HS-5 (cell line): ENCODE measurements at places on chromosomes 1 and 21.

- DNase-seq = no peak
These were observed 207.1 kb downstream of the SLC35F3 start for GRCh38 chr1:234111458-234112142.

DNA sequence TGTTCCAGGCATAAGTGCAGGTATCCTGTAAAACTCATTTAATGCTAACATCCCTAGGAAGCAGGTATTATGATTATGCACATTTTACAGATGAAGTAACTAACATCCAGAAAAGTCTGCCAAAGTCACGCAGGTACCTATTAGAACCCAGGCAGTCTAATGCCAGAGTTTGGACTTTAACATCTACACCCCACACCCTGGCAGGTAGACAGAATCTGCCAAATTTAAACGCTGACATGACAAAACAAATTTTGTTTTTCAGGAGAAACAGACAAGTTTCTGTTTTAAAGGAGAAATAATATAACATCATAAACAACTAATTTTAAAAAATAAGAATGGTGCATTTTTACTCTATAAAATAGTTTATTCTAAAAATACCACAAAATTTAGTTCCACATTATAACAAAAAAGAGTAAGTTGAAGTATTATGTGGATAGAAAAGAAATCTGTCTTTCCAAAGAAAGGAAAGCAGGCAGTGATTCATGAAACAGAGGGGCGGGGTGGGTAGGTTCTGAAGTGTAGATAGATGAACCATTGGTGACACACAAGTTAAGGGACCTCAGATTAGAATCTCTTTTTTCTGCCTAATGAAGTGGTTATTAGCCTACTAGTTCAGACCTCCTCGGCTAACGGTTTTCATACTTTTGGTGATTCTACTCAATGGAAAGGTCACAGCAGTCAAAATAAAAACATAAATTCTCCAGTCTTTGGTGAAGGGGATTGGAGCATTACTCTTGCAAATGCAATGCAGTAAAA, 1.7 kb downstream of the ASPM start:
- no peak for DNase-seq

DNA sequence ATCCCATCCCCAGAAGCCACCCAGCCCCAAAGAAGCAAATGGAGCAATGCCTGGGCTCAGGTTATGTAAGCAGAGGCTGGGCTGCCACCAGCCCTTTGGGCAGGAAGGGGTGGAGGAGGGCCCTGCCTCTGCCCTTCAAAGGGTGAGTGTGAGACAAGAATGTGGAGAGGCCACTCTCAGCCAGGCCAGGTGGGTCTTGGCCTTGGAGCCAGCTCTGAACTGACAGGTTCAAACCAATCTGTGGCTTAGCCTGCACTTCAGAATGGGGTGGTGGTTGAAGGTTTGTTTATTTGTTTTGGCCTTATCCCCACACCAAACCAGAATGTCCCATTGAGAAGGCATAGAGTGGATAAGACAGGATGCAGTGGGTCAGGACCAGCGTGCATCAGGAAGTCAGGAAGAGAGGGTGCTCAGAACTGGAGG, 29.8 kb downstream of the C1orf116 start:
- no peak for DNase-seq

DNA sequence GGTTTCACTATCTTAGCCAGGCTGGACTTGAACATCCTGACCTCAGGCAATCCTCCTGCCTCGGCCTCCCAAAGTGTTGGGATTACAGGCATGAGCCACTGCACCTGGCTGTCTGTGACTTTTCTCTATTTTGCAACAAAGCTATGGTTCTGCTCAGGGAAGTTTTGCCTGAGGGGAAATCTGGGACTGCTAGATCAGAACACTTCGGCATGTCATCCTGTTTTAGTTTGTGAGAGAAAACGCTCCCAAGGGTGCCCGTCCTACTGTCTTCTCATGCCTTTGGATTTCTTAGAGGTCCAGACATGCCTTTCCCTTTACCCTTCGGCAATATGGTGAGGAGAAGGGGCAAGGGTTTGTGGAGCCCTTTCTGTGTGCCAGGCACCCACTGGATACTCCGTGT, 5.6 kb upstream of the CORT start:
- DNase-seq = no peak

- no peak for DNase-seq
These were observed 16.0 kb upstream of the PROK1 start for GRCh38 chr1:110434946-110435345.

DNA sequence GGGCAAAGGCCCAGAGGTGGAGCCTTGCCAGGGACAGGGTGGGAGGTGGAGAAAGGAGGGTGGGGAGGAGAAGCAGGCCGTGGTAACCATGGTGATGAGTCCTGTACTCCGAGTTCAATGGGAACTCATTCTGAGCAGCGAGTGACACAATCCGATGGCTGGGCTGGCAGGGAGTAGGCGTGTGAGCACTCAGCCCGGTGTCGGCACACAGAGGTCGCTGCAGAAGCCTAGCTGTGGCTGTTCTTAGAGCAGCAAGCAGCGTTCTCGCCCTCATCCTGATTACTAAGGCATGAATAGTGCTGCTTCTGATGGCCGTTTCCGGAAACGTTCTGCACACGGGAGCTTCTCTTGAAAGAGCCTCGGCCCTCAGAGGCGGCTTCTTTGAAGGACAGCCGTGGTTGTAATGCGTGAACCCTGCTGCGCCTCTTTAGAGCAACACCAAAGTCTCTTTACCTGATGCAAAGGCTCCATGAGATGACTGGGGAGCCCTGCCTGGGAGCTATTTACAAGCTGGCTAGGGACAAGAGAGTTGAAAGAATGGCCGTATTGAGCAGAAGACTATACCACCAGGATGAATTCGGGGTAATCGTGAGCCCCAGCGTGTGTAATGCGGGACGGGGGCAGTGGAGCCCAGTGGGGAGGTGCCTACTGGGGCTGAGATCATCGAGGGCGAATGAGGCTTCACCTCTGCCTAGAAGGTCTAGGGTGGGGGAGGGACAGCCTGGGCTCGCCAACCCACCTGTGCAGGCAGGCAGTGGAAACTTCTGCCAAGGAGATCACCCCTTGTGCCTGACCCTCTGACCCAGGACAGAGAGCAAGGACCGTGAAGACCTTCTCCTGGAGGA, 72.8 kb upstream of the PAX7 start:
- DNase-seq = no peak

DNA sequence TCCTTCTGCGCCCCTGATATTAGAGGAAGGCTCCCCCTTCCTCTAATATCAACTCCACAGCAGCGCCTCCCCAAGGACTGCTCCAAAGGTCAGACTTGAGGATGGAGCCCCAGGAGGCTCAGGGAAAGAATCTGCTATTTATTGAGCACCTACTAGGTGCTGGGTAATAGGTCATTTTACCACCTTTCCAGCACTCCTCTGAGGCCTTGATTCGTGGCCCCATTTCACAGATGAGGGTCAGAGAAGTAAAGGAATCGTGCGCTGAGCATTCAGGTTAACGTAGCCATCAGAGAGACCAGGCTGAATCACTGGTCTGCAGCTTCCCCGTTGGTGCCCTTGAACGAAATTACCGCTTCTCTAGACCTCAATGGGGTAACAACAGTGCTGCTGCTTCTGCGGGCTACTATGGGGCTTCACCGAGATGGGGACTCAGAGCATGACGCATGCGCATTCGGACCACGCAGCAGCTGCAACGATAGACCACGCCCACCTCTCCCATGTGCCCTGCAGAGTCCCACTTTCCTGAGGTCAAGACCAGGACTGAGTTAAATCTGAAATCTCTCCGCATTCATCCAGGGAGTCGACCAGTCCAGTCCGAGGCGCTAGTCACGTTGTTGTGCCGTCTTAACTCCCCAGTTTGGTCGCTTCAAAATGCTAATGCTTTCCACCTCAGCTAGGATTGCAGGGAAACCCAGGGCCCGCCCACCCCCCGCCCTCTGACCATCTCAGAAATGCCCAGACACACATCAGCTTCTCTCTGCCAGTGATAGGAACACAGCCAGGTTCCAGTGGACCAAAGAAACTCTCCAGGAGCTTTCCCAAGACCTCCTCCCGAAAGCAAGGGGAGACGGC, 12.9 kb downstream of the CAMK2N1 start:
- no peak for DNase-seq
